ENCODE measurements at places on chromosomes 5 and 9. TPM values are rescaled to one million over a fixed set of nuclear protein-coding genes. Genes with fewer than 3 reads are reported as not detected.

The ADGRD2 gene
- not detected for total RNA-seq

The UBE2QL1 gene
- total RNA-seq, result 5.0 TPM

The ACOT12 gene
- total RNA-seq, result not detected

The CAMK4 gene
- 0.44 TPM for total RNA-seq

The MROH2B gene
- total RNA-seq, result not detected

The DNLZ gene
- total RNA-seq, result 20.2 TPM

The ADAMTS12 gene
- 42.9 TPM for total RNA-seq

The PCDHA3 gene
- total RNA-seq, result 0.48 TPM

The ARL15 gene
- 32.0 TPM for total RNA-seq

The PLCXD3 gene
- total RNA-seq, result 7.8 TPM

The SLC2A8 gene
- 28.0 TPM for total RNA-seq

The C1QTNF2 gene
- 0.25 TPM for total RNA-seq

The KLHL3 gene
- total RNA-seq, result 4.4 TPM

The ECSCR gene
- 57.4 TPM for total RNA-seq

The PNPLA7 gene
- total RNA-seq, result 13.7 TPM

The STOML2 gene
- total RNA-seq, result 100 TPM

The PCA3 gene
- not detected for total RNA-seq

The GEMIN5 gene
- 24.6 TPM for total RNA-seq

The POLR3G gene
- 1.3 TPM for total RNA-seq

The STK32A gene
- 0.48 TPM for total RNA-seq

The CCL28 gene
- 2.1 TPM for total RNA-seq

The ADRA1B gene
- 1.6 TPM for total RNA-seq

The PRDM9 gene
- not detected for total RNA-seq

The WNT8A gene
- not detected for total RNA-seq
